ENCODE measurements at places on chromosomes 16 and 17. TPM values are rescaled to one million over a fixed set of nuclear protein-coding genes. Genes with fewer than 3 reads are reported as not detected.

Gene ABCC3
- total RNA-seq, result 0.41 TPM

DNA sequence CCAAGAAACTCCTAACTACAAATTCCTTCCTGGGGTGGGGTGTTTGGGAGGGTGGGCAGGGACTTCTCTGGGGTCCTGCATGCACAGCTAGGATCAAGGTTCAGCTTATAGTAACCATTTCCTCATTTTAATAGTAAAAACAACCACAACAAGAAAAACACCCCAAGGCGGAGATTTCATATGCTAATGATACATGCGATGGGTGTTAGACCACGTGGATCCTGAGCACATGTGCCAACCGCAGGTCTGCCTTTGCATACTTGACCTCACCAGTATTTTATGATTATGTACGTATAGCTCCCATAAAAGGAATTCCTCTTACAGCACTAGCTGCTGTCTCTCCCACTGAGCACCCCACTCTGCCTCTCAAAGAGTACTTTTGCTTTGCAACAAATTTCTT, 1.9 kb downstream of the KRTAP4-11 start:
- DNase-seq, result no peak
- no peak overlapping the region for H3K4me3 ChIP-seq
- no peak overlapping the region for H3K27ac ChIP-seq
- H3K27me3 ChIP-seq, result no peaks in the 10 kb centered on the region
- peaks cover 4% of the 10 kb centered on the region for H3K4me1 ChIP-seq

Gene ZNF750
- total RNA-seq, result 0.34 TPM

Gene PERCC1
- not detected for total RNA-seq

DNA sequence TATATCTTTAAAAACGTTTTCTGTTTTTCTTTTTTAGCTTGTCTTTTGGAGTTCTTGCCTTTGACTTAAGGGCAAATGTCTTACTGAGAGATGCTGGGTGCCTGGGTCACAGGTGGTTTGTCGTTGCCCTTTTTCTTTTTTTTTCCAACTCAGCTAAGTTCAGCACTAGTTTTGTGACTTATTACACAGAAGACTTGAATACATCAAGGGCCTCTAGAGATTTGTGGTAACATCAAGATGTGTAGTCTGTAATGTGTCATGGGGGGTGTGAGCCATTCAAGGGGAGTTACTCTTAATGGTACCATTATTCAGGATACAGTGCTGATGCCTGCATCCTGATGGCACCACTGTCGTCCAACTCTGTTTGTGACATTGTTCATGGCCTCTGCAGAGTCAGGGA, 95.1 kb downstream of the PRKCA start:
- no peak overlapping the region for H3K4me3 ChIP-seq
- no peak overlapping the region for H3K27ac ChIP-seq
- DNase-seq, result no peak

Gene RTN4RL1
- 0.77 TPM for total RNA-seq

GRCh38 chr16:4891886-4892216, 44.6 kb downstream of the UBN1 start:
- no peak overlapping the region for H3K4me3 ChIP-seq
- H3K4me1 ChIP-seq, result peaks cover 11% of the 10 kb centered on the region
- H3K36me3 ChIP-seq, result no peaks in the 10 kb centered on the region
- H3K27me3 ChIP-seq, result no peaks in the 10 kb centered on the region
- no peak overlapping the region for H3K27ac ChIP-seq
